Brain pericyte (primary cell): ENCODE measurements at places on chromosomes 1 and 21.

- DNase-seq, result peak; percentile 72
Measured at GRCh38 chr1:40877698-40878097, 15.5 kb upstream of the CITED4 start.

DNA sequence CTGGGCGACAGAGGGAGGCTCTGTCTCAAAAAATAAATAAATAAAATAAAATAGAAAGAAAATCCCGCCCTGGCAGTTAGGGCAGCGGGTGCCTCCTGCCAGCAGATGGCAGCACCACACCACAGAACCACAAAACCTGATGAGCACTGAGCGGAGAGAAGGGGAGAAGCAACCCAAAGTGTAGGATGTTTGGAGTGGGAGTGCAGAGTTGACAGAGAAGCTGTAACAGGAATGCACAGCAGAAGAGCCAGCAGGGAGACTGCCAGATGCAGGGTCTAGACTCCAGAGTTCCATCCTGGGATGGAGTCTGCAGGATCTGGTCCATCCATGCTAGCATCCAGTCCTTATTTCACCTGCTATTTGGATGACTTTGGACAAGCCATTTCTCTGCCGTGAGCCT, 29.7 kb upstream of the KIRREL1 start:
- no peak for DNase-seq

GRCh38 chr1:229836324-229836723, 210.3 kb downstream of the URB2 start:
- no peak for DNase-seq

DNA sequence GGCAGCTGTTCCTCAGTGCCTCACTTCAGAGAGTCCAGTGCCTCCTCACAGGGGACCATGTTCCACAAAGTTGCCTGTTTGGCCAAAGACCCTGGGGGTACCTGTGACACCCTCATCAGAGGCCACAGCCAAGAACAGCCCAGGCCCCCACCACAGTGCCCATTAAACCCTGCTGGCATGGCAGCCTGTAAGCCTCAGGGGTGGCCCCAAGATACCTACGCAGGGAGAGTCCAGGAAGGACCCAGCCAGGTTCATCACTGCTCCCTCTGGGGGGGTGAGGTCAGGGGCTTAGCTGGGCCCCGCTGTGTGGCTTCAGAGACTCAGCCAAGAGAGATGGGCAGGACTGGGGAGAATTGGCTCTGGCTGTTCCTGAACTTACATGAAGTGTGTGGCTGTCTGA, 19.1 kb upstream of the PRDM16 start:
- DNase-seq, result no peak

DNA sequence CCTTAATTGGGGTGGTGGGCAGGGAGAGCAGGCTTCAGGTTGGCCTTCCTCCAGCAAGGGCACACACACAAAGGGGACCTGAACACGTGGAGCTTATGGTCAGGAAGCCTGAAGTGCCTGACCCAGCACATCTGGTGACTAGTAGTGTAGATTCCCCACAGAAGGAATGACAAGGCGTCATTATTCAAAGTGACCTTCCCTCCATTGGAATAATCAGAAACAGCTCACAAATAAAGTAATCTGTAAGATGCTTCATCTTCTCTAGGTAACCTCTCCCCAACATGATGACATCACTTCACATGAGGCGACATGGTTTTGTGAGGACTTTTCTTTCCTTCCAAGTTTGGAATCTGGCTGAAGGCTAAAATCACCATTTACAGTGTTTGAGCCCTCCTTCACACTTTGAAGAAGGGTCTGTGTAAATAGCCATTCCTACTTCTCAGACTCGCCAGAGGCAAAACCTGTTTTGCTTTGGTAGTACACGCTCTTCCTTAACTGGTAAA, 32.8 kb upstream of the ERG start:
- DNase-seq, result no peak

GRCh38 chr1:88593358-88593757, 90.7 kb upstream of the PKN2 start:
- DNase-seq, result no peak

DNA sequence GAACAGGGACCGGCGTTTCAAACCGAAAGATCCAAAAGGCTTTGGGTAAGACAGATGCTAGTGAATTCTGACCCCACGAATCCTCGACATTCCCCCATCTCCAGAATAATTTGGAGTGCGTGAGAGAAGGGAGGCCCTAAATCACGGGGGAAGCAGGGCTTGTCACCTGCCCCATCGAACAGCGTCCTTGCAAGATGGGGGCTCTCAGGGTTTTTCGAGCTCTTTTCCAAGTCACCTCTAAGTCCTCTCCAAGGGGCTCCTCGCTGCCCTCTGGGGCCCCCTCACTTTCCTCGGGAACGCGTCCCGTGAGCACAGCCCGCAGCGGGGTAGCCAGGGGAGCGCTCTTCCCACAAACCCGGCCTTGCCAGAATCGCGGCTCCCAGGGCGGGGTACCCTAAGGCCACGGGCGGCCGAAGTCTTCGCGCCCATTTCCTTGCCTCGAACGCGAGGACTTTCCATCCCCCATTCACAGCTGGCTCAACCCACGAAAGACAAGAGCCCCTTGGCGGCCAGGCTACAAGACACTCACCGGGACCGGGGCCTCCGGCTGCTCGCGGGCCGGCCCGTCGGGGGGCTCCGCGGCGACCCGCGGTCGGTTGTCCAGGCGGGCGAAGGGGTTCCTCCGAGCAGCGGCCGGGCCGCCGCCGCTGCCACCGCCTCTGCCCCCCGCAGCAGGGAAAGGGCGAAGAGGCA, 546 bp downstream of the DONSON start:
- no peak for DNase-seq

GRCh38 chr1:69321311-69321710, 246.4 kb upstream of the LRRC7 start:
- DNase-seq, result no peak

- no peak for DNase-seq
Measured at GRCh38 chr21:43299441-43300277, 127.3 kb downstream of the SIK1 start.

DNA sequence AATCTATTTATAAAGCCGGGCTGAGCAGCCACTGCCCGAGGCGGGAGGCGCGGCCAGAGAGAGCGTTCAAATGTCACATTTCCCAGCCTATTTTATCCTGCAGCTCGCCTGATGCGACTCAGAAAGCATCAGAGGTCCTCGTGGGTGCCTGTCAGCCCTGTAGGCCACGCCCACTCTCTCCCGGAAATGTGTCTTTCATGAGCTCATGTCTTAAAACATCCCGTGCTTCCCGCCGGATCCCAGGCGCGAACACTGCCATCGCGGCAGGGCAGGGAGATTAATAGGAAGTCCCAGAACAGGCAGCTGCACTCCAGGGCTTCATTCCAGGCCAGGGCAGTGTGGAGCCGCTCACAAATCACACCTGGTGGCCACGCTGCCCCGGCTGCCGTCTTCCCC, 117.5 kb downstream of the PRDM16 start:
- no peak for DNase-seq

DNA sequence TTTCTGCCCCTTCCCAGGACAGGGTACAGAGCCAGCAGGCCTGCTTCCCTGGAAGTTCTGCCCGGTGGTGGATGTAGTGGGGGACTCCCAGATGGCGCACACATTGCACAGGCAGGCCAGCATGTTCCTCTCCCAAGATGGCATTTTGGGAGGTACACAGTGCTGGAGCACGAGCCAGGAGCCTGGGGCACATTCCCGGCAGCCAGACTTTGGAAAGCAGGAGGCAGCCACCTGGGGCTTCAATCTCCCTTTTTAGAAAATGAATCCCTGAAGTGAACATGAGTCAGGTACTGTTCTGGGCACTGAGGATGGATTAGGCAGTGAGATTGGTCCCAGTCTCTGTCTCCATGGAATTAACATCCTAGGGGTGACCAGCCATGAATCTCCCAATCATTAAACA, 56.9 kb downstream of the RUNX1 start:
- no peak for DNase-seq

DNA sequence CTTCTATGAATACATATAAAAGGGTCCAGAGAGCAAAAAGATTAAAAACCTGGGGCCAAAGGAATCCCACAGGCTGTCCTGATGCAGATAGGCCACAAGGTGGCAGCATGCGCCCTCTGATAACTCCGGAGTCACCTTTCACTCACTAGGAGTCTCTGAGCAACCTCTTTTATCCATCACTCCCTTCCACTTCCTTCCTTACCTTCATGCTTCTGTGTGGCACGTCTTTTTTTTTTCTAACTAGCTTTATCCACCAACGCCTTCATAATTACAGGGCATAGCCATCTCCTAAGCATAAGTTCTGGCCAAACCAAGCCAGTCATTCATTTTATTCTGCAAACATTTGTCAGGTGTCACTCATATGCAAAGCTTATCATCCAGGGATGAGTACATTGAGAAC, 3.9 kb upstream of the PGLYRP4 start:
- no peak for DNase-seq

DNA sequence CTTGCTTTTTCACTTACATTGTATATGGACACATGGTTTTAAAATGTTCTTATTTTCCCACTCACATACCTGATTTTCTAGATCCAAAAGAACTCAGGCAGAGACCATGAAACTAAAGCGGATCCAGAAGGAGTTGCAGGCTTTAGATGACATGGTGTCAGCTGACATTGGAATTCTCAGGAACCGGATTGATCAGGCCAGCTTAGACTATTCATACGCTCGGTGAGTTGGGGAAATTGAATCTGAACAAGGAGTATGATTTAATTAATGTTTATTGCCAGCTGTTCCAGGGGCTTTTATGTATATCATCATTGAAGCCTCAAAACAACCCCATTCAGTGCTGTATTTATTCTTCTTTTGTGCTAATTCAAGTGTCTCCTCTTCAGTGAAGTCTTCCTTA, 12.7 kb downstream of the GORAB start:
- no peak for DNase-seq

- DNase-seq, result no peak
Measured at GRCh38 chr1:18978706-18979105, 22.2 kb upstream of the IFFO2 start.
